ENCODE measurements at places on chromosomes 3 and 15.
A peak's percentile ranks its signal among the peaks of the same experiment; 100 is the strongest.

DNA sequence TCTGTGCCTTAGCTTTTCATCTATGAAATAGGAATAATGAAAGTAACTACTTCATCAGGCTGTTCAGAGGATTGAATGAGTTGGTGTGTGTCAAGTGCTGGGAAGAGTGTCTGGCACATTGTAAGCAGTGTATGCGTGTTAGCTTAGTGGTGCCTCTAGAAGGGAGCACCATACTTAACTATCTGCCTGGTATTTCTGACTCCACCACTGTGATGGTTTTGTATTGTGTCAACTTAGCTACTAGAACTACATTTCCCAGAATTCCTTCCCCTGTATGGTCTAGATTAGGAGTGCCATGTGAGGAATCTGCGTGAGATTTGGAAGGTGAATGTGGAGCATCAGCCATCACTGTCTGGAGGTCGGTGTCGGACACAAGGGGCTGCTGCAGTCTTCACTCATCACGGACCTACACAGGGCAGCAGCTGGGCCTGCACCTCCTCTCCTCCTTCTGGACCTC, 115.4 kb upstream of the GALNT15 start:
- DNase-seq, result no peak

DNA sequence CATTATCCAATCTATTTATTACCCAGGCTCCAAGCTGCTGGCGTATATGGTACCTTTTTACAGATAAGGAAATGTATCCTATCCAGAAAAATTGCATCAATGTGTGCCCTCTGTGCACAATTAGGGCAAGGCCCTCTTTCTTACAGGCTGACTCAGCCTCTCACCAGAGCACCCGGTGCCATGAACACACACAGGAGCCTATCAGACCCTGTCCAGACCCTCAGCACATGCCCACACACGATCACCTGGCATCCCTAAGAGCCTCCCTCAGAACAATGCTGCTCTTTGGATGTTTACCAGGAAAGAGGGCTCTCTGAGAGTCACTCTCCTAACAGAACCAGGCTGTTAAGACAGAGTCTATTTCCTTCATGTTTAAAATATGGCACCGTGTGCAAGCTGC, 460.0 kb upstream of the TBL1XR1 start:
- no peak for DNase-seq

- no peak for DNase-seq
These were observed 274.5 kb downstream of the SLC9A9 start for GRCh38 chr3:143573610-143574303.

GRCh38 chr15:33369941-33370622, 59.3 kb downstream of the RYR3 start:
- no peak for DNase-seq

DNA sequence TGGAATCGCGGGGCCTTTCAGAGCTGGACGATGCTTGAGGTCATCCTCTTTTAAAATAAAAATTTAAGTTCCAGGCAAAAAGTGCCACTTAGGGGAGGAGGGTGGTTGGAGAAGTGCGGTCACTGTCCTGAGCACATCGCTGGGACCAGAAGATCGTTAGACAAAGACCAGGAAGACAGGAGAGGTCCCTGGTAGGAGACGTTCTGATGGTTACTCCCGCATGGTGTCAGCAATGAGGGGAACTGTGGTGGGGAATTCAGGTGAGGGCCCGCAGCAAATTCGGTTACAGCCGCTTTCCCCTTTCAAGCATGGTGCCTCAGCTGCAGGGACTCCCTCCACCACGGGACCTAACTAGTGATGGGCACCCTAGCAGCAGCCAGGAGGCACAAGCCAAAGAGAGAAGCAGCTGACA, 1.0 kb upstream of the ISY1 start:
- no peak for DNase-seq

GRCh38 chr3:107825556-107825955, 265.3 kb downstream of the CD47 start:
- DNase-seq, result no peak

- no peak for DNase-seq
These were observed 20.2 kb upstream of the CCDC66 start for GRCh38 chr3:56536735-56537134.

GRCh38 chr3:117358717-117359314, 649.2 kb downstream of the TUSC7 start:
- no peak for DNase-seq

- DNase-seq, result no peak
These were observed 95.9 kb downstream of the FAM43A start for GRCh38 chr3:194781617-194782016.

DNA sequence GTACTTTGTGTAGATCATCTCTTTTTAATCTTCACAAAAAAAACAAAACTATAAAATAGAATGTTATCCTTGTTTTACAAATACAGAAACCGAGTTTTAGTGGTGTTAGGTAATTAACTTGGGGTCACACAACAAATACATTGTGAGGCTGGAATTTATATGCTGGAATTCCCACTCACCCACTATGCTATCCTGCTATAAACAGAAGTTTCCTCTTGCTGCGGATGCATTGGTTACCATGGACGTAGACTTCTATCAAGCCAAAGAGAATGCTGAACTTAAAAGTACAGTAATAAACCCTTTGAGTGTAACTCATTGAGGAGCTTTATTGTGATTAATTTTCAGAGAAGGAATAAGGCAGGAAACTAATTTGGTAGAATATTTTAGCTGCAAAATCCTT, 9.2 kb downstream of the SNAP23 start:
- no peak for DNase-seq

DNA sequence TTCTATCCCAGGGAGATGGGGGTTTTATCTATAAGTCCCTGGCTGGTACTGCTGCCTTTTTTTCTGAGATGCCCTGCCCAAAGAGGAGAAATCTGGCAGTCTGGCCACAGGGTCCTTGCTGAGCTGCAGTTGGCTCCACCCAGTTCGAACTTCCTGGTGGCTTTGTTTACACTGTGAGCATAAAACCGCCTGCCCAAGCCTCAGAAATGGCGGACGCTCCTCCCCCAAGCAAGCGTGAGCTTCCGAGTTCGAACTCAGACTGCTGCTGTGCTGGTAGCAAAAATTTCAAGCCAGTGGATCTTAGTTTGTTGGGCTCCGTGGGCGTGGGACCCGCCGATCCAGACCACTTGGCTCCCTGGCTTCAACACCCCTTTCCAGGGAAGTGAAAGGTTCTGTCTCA, 126.8 kb upstream of the SUCLG2 start:
- no peak for DNase-seq

- no peak for DNase-seq
These were observed 53.6 kb upstream of the LRRFIP2 start for GRCh38 chr3:37227870-37228549.

- DNase-seq, result no peak
These were observed 169.3 kb downstream of the RAB11A start for GRCh38 chr15:66038387-66039116.

- no peak for DNase-seq
These were observed 231.1 kb upstream of the CNTN6 start for GRCh38 chr3:861721-862120.

- no peak for DNase-seq
These were observed 18.8 kb downstream of the SHF start for GRCh38 chr15:45168751-45169551.

- no peak for DNase-seq
These were observed 7.6 kb upstream of the TCF12 start for GRCh38 chr15:56910801-56911200.

- DNase-seq, result peak; percentile 4
These were observed 63.5 kb upstream of the CLDN18 start for GRCh38 chr3:137946356-137946973.

DNA sequence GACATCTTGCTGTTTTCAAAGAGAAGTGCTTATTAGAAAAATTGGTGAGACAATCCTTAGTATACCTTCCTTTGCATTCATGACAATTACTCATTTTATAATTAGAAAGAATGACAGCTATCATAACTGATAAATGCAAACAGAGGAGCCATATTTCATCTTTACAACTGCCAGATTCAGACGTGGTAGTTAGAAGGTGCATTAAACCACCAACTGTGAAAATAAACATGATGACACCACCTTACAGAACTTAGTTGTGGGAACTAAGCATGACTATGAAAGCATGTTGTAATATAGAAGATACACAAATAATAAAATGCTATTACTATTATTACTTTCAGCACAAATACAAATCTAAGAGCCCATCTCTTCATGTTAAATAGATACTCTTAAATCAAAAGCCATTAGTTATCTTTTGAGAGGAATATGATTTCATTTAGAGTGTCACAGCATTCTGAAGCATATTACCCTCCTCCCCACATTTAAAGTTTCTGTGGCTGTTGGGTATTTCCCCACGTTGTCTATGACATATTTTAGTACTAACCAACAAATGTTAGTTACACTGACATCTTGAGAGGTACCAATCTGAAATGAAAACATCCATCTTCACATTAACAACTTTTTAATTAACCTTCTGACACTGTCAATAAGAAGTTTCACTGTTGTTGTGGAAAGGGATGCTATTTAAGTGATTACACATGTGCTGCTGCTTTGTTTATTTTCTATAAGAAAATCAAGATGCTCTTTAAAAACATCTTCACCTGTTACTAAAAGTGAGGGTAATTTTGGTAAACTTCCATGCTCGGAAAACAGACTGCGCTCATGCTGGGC, 163.8 kb downstream of the LSAMP start:
- no peak for DNase-seq

GRCh38 chr3:106214641-106215040, 345.8 kb upstream of the CBLB start:
- no peak for DNase-seq

DNA sequence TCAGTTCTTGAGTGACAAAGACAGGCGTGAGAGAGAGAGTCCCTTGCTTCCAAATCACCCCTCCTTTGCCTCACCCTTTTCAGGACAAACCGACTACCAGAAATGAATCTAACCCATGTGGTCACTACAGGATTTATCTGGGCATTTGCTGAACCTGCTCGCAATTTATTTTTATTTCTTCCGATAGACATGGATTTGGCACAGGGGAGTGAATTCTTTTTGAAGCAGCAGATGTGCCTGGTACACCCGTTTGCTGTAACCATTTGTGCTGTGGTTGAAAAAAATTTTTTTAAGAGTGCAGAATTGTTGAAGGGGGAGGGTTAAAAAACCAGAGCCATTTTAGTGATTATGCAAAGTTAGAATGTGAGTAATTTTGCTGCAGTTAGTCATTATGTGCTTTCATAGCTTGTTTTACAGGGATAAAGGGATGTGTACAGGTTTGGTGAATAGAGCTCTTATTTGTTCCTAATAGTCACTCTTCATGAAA, 442.0 kb downstream of the LPP start:
- no peak for DNase-seq

GRCh38 chr3:131326307-131326706, 55.3 kb upstream of the NUDT16 start:
- no peak for DNase-seq

DNA sequence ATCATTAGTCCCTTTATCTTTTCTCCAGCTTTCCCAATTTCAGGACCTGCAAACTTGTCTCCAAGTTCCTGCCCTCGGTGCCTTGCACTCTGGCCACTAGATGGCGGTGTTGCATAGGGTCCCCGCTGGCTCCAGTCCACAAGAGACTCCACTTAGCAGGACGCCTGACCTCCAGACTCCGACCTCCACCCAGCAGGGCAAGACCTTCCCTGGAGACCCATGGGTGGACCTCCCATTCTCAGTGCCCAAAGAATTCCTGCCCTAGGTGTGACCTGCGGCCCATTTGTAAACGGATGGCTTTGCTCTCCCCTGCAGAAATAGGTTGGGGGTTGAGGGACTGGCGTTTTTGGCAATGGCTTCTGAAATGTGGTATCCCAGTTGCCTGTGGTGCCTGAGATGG, 82.6 kb downstream of the LSM3 start:
- DNase-seq, result peak; percentile 68

GRCh38 chr15:47975427-47975826, 145.4 kb upstream of the SLC24A5 start:
- DNase-seq, result no peak

DNA sequence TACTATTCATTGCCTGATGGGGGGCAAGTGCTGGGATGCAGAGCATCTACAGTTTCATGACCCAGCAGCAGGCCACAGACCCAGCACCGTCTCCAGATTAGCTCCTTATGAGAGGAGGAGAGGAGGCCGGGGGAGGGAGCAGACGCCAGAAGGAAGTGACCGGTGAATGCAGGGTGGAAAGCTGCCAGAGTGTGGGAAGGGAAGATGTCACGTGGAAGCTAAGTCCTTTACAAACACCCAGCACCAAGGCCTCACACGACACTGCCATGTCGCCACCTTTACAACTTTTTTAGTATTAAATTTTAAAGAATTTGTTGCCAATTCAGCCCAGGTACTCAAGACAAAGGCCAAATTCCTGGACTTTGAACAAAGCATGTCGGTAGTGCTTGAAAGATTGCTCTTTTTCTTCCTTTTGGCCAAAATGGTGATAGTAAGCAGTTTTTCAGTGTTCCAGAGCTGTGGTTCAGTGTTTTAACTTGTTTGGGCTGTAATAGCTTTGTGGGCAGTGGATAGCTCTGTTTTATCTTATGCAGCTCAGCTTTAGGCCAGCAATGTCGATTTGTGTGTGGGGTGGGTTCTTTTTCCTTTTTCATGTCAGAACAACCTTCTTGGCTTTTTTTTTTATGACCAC, 58.2 kb downstream of the ZBTB38 start:
- DNase-seq, result no peak
